ENCODE measurements at places on chromosomes 3 and 15.

GRCh38 chr3:176354843-176355242 is 842.4 kb downstream of the TBL1XR1 start:
- DNase-seq: no peak

DNA sequence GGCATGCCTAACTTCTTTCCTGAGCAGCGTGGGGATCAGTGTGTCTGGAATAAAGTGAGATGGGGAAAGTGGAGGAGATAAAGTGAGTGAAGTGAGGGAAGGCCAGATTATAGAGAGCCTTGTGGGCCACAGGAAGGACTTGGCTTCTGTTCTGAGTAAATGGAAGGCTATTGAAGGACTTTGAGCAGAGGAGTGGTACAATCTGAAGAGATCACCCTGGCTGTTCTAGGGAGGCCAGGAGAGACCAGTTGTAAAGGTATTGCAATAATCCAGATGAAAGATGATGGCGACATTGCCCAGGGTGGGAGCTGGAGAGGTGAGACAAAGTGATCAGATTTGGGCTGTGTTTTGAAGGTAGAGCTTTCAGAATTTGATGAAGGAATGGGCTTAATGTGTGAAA is 46.8 kb upstream of the NEO1 start:
- no peak for DNase-seq

DNA sequence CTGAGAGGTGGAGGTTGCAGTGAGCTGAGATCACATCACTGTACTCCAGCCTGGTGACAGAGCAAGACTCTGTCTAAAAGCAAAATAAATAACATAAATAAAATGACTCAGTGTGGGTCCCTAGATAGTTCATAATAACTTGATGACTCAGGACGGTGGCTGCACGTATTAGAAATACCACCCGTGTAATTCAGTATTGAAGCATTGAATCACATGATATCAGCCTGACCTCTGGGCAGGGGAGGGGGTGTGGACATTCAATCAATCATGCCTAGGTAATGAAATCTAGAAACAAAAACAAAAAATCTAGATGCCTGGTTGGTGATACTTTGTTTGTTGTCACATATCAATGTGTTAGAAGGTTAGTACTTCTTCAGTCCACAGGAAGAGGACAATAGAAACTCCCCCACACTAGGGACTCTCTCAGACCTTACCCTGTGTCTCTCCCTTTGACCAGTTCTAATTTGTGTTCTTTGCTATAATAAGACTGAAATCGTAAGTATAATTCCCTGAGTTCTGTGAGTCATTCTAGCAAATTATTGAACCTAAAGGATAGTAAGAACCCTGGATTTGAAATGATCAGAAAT is 177.3 kb downstream of the GAP43 start:
- no peak for DNase-seq

- no peak for DNase-seq
These were observed 6.3 kb downstream of the ANPEP start for GRCh38 chr15:89808160-89808870.

- DNase-seq: no peak
These were observed 93.7 kb downstream of the FBLN2 start for GRCh38 chr3:13642597-13642996.

GRCh38 chr3:194422188-194422587 is 23.1 kb upstream of the GP5 start:
- no peak for DNase-seq

GRCh38 chr3:128667641-128668040 is 17.0 kb upstream of the RPN1 start:
- no peak for DNase-seq

- DNase-seq: no peak
These were observed 6.0 kb upstream of the ACAD9 start for GRCh38 chr3:128873244-128874022.

GRCh38 chr3:86782286-86782685 is 208.7 kb downstream of the VGLL3 start:
- DNase-seq: no peak

DNA sequence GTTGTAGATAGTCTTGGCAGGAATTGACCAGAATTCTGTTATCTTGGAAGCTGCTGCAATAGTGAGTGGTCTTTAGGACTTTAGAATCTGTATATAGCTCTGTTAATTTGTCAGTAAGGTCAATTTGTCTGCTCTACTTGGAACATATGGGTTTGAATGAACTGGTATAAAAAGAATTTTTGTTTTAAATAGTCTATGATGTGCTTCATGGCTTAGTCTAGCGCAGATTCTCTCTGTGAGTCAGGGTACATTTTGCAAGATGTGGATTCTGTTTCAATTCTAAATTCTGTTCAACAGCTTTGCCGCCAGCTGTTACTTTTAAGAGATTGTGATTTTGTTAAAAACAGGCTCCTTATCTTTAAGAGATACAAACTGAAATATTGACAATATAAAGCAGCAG is 135.9 kb upstream of the AGBL1 start:
- no peak for DNase-seq

DNA sequence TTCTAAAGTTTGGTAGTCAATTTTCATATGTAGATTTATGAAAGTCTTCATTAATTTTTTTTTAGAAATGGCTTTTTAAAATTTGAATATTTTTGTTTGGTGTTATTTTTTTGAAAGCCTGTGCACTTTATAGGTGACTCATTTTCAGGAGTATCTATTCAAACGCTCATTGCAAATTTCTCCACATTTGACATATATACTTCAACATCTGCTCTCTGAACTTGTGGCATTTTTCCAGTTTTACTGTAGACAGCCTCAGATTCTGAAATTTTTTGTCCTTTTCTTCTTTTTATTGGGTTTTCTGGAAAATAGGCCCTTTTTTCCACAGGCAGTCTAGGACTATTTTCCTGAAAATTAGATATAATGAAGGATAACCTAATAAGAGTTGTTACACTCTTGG is 396.6 kb downstream of the RBMS3 start:
- no peak for DNase-seq
